ENCODE measurements at places on chromosomes 7 and 10. TPM values are rescaled to one million over a fixed set of nuclear protein-coding genes. Genes with fewer than 3 reads are reported as not detected.

DNA sequence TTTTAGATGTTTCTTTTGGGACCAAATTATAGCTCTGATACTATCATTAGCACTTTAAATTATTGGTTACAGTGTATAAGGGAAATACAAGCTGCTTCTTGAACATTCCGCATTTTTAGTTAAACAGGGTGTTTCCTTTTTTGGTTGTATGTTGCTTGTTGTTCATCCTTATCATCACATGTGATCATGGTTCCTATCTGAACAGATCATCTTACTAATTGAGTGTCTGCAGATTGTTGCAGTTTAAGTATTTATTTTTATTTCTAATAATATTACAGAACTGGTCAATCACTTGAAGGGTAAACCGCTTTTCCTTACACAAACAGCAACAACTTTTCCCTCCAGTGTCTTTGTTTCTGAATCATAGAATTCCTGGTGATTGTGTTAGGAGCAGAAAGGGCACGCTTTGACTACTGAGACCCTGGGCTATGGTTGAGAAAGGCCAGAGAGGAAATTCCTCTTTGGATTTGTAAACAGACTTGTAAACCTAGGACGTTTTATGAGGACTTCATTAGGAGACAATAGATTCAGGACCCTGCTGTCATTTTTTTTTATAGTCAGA is 37.2 kb downstream of the CHN2 start:
- DNase-seq: no peak

DNA sequence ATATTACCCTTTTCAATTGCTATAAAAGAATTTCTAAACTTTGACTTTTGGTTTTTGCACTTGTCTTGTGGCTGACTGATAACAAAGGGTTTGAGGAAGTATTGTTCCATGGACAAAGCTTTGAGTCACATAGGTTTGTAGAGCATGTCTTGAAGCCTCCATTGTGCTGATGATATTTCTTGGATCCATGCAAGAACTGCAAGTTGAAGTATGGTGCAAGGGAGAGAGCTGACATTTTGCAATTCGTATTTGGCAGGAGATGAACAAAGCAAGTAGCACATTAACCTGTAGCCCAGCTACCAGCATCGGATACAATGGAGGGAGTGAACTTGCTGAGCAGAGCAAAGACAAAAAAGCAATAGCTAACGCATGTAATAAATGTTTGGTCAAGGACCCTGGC is 23.4 kb downstream of the MGAM2 start:
- no peak for DNase-seq

DNA sequence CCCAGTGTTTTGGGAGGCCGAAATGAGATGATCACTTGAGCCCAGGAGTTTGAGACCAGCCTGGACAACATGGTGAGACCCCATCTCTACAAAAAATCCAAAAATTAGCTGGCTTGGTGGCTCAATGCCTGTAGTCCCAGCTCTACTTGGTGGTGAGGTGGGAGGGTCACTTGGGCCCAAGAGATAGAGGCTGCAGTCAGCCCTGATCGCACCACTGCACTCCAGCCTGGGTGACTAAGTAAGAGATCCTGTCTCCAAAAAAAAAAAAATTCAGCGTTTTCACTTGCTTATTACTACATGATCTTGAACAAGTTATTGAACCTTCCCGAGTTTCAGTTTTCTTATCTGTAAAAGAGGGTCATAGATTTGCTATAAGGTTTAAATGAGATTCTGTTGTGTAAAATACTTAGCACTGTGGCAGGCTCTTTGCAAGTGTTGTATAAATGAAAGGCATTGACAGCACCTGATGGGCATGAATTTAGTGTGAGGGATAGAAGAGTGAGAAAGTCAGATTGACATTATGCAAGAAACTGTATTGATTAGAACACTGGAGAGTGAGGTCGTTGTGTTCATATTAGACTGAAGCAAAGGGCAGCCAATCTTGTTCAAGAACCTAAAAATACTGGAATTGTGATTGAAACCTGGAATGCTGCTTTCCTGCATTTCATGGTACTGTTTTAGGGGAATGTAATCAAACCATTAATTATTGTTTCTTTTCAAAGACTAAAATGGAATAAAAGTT is 136.8 kb downstream of the LCOR start:
- no peak for DNase-seq

DNA sequence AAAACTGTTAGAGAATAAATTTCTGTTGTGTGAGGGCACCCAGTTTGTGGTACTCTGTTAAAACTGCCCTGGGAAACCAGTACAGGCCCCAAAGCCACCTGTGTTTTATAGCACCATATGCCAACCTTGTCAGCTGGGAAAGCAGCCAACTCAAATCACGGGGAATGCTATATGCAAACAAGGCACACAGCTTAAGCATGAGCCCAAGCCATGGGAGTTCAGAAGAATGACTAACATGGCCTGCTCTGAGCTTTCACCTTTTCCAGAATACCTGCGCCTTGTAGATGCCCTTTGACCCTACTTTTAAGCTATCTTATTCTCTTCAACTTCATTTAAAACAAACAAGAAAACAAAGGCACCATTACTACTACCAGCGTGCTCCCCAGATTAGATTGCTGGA is 5.5 kb upstream of the SLC25A13 start:
- DNase-seq: no peak

- peak; percentile 34 for DNase-seq
Observed at GRCh38 chr10:113232928-113233511, 283.0 kb downstream of the TCF7L2 start.

DNA sequence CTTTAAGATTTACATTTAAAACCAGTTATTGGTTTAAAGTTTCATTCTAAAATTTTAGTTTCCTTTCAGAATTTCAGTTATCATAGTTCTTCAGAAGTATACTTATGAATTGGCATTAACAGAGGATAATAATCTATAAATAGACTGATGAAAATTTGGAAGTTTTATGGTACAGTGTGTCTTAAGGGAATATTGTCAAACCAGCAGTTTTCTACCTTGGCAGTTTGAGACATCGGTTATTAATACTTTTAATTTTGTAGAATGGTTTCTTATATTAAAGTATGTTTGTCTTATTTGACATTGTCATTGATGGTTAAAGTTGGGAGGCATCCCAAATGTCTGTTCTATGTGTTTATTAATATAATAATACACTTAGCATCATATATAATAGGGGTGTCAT is 2.0 kb downstream of the AHR start:
- no peak for DNase-seq

- no peak for DNase-seq
Observed at GRCh38 chr10:51445588-51445987, 253.8 kb downstream of the CSTF2T start.

GRCh38 chr7:102287111-102287980 is 678 bp downstream of the SH2B2 start:
- DNase-seq: no peak

GRCh38 chr7:133124974-133125373 is 43.1 kb upstream of the CHCHD3 start:
- DNase-seq: no peak

DNA sequence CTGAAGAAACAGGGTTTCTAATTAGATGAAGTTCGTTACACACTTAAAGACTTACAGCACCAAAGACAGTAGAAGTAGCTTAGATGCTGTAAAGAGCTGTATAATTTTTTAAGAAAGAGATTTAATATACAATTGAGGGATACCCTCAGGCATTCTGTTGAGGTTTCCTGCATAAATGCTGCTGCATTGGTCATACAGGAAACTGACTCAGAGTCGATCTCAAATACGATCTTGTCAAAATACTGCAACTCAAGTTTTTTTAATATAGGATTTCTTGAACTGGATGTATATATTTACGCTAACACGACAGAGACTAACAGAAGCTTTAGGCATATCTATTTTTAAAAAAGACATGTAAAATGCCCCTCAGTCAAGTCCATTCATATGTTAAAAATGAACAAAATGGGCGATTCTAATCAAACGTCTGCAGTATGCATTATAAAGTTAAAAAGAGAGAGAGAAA is 2.4 kb upstream of the ARID5B start:
- peak; percentile 66 for DNase-seq

DNA sequence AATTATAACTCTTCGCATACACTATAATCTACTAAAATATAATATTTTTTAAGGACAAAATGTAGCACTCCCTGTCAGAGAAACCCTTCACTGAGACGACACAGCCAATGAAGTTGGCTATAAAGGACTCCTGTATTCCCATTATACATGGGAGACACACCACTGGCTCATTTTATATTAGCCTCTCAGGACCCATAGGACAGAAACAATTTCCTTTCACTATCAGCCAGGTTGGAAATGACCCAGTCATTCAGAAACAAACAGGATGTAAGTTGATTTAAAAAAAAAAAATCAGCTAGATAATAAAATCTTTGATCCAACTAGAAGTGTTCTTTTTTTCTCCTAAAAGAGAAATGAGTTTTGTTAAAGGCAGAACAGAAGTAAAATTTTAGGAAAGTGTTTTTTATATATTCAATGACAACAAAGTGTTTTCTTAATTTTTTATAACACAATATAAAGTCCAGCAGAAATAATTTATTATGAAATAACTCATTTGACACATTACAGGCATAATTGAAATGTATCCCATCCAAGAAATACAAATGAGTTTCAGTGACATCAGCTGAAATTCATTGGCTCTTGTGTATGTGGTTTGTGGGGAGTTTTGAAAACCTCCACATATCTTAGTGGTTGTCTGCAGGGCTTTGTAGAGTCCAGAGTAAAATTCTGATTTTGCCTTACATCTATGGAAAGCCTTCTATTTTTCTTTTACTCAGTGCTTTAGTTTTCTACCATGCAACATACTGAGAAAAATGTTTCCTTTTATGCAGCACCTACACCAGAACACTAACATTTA is 64.1 kb downstream of the CTTNBP2 start:
- no peak for DNase-seq

GRCh38 chr10:317271-317769 is 182.1 kb downstream of the ZMYND11 start:
- peak; percentile 93 for DNase-seq

DNA sequence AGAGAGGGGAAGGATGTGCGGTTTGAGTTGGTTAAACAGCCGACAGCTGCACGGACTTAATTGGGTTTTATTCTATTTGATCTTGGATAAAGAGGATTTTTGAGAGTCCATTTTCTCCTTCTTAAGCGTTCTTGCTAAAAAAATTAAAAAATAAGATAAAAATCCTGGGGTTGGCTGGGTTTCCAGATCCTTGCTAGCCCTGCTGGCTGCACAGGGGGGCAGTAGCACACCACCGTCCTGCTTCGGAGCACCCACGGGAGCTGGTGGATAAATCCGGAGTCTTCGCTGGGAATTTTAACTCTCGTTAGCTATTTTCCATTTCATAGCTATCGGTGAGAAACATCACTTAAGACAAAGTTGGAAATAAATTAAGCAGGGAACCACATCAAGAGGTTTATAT is 792.0 kb downstream of the TYW1 start:
- peak; percentile 10 for DNase-seq

- DNase-seq: no peak
Observed at GRCh38 chr10:127904311-127905000, 2.4 kb upstream of the PTPRE start.

DNA sequence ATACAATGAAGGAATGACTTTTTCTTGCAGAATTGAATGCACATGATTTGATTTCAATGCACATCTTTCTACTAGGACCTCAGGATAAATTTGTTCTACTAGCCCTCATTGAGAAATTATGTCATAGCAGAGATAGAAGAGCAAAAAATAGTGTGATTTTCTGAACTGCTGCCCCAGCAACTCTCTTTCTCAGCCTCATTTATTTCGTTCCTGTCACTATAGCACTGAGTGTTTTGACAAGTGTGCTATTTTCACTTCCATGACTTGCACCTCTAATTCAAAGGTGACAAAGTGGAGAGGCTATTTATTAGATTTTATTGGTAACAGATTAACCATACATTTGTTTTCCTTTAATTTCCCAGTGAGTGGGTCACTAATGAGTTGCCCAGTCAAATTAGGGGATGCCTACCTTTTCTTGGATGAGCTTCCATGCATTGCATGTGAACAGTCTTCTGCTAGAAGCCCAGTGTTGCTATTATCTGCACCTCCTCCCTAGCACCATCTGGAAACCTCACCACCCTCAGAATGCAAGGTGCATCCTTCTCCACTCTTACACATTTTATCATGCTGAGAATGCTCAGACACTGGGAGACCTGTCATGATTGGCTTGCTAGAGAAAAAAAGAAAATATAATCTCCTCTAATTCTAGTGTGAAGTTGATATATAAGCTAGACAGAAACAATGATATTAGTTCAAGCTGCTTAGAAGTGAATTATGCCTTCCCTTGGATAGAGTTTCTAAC is 119.6 kb upstream of the CTTNBP2 start:
- no peak for DNase-seq

DNA sequence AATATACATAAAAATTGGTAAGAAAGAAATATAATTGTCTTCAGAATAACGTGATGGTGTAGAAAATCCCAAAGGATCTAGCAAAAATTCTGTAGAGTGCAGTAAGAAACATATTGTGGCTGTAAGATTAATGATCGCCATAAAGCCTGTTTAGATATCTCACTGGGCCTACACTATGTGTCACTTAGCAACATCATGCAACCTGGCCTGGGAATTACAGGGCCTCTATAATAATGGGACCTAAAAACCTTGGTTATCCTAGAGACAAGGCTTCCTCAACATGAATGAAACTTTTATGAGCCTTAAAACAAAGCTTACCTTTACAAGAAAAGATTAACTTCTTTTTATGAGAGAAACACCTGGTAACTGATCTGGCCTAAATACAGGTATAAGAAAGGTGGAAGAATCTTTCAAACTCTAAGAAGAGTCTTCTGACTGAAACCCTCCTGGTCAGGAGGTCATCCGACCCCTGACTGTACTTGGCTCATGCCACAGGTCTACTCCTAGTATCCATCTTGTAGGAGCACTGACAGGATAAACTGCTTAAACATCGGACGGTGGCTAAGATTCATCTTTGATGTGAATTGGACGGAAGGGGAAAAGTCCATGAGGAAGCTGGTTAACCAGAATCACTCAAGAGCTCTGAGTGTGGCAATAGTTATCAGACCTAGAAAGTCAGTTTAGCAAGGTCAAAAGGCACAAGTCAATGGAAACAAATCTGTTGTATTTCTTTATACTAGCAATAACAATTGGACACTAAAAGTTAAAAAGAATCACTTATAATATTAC is 1155.1 kb upstream of the SORCS1 start:
- DNase-seq: no peak

Gene CLRN3
- total RNA-seq: not detected

Gene PMS2
- total RNA-seq: 23.3 TPM

Gene SPDYE1
- not detected for total RNA-seq

Gene ZMIZ2
- total RNA-seq: 12.2 TPM

Gene THSD7A
- total RNA-seq: 1.6 TPM

Gene SFR1
- total RNA-seq: 8.2 TPM
